ENCODE measurements at places on chromosomes 1 and 21.

GRCh38 chr1:42964044-42964812 lies 5.6 kb upstream of the SLC2A1 start:
- no peak for DNase-seq

GRCh38 chr1:223831755-223832636 lies 13.8 kb downstream of the TP53BP2 start:
- peak; percentile 48 for DNase-seq

- no peak for DNase-seq
Measured at GRCh38 chr1:60296794-60297193, 223.2 kb upstream of the C1orf87 start.

GRCh38 chr1:109610609-109611307 lies 8.7 kb downstream of the GNAT2 start:
- no peak for DNase-seq

- no peak for DNase-seq
Measured at GRCh38 chr1:29599071-29599470, 362.7 kb downstream of the PTPRU start.

DNA sequence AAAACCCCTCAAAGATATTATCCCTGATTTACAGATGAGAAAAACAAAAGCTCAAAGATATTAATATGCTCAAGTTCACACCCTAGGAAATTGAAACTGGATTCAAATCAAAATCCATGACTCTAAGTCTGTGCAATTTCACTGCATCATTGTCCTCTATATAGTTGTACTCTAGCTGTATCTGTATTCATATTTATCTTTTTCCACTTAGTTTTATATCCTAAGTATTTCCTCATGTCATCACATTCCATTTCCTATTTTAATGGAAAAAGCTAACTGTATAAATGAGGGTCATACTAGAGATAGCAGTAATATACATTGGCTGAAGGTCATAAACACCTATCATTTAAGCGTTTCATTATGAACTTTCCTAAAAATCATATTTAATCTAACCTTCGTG lies 42.2 kb upstream of the RALGPS2 start:
- DNase-seq: no peak

DNA sequence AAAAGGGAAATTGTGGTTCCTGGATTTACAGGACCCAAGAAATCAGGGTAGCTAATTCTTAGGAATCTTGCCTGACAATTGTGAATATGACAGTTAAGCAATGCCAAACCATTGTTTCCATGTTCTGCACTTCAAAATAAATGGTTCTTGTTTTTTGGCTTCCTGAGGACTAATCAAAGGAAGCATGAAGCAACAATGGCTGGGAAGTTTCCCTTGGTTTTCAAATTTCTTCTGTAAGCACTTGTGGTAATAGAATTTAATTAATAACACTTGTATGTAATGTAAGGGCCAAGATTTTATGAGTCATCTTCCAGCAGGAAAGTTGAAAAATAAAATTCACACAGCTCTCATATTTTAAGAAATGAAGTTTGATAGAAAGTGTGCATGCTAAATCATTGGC lies 31.7 kb downstream of the JAM2 start:
- no peak for DNase-seq

- DNase-seq: no peak
Measured at GRCh38 chr21:33359446-33359845, 34.7 kb downstream of the IFNAR1 start.

DNA sequence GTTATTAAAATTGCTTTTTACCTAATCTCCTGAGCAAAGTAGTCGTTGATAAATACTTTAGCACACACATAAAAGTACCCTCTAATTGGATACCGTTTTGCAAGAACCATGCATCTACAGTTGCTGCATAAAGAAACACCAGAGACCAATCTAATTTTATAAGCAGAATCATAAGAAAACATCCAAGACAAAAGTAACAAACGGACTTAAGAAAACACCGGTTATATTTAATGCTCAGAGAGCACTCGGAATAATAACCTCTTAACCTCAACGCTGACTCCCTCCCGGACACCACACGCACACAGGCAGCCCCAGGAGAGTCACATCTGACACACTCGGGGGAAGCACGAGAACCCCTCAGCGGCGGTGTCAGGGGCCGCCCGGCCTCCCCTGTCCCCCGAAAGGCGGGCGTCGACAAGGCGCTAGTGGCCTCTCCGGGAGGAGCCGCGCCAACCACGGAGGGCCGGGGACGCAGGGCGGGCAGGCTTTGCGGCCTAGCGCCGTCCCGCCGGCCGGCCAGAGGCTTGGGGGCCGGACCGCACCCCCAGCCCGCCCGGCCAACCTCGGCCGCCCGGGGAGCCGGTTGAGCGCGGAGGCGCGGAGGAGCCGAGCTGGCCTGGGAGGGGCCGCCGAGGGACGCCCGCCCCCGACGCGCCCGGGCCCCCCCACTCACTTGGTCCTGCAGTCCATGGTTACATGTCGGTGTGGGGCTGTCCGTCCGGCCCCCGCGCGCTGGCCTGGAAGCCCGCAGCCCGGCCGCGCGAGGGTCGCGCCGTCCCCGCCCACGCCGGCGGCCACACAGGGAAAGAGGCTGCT lies 606 bp downstream of the DENND1B start:
- peak; percentile 51 for DNase-seq

GRCh38 chr1:48031676-48032075 lies 34.5 kb upstream of the TRABD2B start:
- DNase-seq: no peak

DNA sequence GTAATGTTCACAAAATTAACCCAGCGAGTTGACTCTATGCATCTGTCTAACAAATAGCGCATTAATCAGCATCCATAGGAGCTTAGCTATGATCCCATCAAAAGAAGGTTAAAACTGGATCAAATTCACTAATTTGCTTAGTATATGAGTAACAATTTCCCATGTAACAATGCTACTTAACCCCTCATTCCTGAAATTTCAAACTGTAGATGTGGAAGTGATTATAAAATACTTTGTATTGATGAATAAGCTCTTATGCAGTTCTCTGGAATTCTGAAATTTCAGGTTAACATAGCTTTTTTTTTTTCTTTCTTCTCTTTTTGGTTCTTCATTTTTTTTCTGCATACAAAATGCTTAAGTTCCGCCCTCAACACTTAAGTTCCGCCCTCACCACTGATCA lies 1272.7 kb downstream of the KCNT2 start:
- DNase-seq: no peak

DNA sequence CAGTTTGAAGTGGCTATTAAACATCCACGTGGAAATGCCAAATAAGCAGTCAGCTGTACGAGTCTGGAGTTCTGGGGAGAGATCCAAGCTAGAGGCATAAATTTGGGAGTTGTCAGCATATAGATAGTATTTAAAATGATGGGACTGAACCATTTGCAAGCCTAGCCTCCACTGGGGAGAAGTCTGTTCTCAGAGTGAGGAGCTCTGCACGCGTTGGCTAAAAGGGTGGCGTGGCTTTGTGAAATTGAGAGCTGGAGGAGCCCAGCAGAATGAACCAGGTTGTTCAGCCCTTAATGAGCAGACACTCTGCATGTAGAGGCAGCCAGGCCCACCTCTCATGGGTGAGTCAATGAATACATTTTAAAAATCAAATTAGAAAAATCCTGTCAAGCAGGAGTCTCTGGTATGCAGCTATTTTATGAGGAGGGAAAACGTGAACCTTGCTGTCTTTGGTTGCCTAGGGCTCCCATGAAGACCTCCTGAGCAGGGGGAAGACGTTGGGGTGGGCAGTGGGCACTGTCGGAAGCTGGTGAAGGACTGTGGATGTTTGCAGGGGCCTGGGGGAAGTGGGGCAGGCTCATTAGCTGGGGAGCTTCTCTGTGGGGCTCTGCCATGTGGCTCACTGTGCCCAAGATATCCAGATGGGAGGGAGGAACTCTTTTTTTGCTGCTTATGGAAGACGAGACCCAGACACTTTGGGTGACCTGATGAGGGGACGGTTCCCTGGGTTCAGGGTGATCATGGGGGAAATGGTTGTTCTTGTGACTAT lies 18.8 kb downstream of the TMCC2 start:
- no peak for DNase-seq

- DNase-seq: peak; percentile 66
Measured at GRCh38 chr21:42513985-42514882, 582 bp downstream of the SLC37A1 start.

GRCh38 chr1:12075195-12076114 lies 12.4 kb downstream of the TNFRSF8 start:
- no peak for DNase-seq

GRCh38 chr1:9927259-9927658 lies 15.9 kb downstream of the LZIC start:
- DNase-seq: no peak

DNA sequence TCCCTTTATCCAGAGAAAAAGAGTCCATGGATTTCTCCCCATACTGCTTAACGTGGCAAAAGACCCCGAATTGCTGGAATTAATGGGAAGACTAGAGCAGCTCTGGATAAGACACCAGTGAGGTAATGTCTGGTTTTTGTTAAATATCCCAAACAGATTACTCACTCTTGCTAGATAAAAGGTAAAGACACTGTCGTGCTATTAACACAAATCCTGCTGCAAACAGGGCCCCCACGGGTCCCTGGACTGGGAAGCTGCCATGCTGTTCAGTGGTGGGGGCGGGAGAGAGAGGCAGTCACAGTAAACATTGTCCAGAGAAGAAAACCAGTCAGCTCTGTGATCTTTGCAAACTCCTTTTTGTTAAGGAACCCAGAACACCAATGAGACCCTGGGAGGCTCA lies 15.2 kb upstream of the SRP9 start:
- no peak for DNase-seq

DNA sequence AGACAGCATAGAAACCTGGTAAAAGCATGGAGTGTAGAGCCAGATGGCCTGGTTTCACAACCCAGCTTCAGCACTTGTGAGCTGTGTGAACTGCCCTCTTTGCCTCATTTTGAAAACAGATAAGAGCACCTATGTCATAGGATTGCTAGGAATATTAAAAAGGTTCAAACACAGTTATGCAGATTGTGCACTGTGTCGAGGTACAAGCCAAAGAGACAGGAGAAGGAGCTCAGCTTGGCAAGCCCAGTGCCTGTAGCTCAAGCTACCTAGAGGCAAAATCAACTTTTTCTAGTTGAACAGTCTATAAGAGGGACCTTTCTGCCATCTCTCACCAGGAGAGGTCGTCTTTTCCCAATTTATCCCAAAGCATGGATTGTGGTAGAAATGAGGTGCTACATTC lies 5.0 kb downstream of the CHODL start:
- DNase-seq: no peak

GRCh38 chr21:31347435-31348032 lies 3.5 kb upstream of the TIAM1 start:
- no peak for DNase-seq

DNA sequence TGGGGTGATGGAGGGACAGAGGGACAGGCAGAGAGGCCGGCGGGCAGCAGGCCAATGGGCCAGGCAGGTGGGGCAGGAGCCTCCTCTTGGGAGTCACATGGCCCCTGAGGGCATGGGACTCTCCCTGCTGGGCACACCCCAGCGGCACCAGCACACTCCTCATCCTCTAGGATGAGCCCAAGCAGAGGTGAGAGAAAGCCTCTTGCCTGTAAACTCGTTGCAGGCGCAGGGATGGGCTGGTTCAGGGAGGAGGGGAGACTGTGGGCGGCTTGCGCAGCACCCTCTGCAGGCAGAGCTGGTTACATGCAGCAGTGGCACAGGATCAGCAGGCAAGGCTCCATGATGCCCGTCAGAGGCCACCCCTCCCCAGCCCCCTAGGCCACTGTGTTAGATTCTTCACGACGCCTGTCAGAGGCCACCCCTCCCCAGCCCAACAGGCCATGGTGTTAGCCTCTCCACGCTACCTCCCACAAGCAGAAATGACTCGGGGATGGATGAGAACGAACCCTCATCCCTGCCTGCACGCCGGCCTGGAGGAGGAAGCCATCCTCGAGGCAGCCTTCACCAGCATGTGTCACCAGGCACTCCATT lies 209.7 kb upstream of the VAMP3 start:
- DNase-seq: no peak

- DNase-seq: no peak
Measured at GRCh38 chr1:170414989-170415709, 116.8 kb upstream of the GORAB start.

- DNase-seq: no peak
Measured at GRCh38 chr1:163535401-163535800, 213.6 kb downstream of the NUF2 start.

DNA sequence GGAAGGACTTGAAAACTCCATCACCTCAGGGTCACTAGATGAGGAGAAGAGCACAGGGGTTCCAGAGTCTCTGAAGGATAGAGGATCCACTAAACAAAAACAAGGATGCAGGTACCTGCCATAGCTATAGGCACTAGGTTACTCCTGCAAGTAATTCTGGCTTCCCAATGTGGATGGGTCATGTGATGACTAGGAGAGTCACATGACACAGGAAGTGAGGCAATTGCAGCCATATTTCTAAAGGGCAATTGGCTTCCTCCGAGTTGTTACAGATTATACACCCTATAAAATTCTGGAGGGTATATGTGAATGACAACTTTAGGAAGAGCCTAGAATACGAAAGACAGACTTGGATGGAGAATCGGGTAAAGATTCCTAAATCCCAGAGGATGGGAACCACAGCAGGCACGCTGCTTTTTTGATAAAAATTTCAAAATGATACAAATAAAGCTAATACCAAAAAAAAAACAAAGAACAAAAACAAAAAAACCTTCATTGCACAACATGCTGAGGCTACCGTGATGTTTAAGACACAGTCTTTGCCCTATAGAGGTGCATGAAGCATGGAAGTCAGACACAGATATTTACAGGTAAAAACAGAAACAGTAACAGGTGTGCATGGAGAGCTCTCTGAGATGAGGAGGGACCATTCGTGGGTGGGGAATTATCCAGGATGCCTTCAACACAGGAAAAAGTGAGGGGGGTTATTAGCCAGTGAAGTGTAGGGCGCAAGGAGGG lies 10.5 kb downstream of the MTX1 start:
- no peak for DNase-seq

GRCh38 chr1:14607295-14607694 lies 8.8 kb downstream of the KAZN start:
- no peak for DNase-seq

- DNase-seq: no peak
Measured at GRCh38 chr1:87506147-87506546, 177.5 kb downstream of the LMO4 start.

- peak; percentile 54 for DNase-seq
Measured at GRCh38 chr21:42423197-42423675, 19.5 kb downstream of the UBASH3A start.

DNA sequence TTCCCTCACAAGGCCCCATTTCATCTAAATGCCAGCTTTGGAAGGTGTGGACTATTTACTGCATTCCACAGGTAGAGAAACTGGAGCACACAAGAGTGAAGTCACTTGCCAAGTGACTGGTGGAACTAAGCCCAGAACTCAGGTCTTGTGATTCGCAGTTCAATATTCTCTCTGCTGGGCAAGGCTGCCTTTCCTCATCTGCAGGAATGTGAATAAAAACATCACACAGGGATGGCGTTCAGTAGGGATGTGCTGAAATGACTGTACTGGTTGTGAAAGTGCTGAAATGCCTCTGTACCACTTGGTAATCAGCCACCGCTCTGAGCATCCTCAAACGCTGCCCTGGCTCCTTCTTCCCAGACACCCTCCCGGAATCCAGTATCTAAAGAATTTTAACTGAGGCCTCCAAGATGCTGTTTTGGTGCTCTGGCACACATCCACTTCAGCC lies 145.6 kb downstream of the HIVEP3 start:
- DNase-seq: no peak
